Right ventricle myocardium superior (tissue), 1 donor: ENCODE measurements at places on chromosomes 7 and 10. TPM values are rescaled to one million over a fixed set of nuclear protein-coding genes. Genes with fewer than 3 reads are reported as not detected.

DNA sequence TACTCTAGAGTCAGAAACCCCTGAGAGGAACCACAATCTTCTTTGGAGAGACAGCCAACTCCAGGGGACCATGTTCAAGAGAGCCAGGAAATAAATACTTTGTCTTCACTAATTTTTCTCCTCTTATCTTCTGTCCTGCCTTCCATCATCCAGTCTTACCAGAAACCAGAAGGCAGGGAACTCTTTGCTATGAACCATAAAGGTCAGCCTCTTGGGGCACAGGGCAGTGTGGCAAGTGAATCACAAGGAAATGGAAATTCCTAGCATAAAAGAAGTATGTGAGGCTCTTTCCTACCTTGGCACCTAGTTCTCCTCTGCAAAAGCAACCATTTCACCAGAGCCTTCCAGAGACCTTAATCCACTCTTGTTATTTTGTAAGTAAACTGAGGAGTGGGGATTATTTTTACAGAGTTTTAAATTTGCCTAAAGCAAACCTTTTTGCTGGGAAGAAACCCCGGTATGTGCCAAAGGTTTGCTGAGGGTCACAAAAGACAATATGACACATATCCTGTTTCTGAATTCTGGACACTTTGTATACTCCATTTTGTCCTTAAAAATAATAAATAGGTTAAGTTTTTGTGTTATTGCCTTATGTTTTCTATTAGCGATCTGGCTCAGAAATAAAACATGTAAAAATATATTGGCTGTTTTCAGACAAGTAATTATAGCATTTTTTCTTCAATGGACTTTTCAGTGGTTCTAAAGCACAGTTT, 87.1 kb downstream of the ADAM22 start:
- no peak for DNase-seq

DNA sequence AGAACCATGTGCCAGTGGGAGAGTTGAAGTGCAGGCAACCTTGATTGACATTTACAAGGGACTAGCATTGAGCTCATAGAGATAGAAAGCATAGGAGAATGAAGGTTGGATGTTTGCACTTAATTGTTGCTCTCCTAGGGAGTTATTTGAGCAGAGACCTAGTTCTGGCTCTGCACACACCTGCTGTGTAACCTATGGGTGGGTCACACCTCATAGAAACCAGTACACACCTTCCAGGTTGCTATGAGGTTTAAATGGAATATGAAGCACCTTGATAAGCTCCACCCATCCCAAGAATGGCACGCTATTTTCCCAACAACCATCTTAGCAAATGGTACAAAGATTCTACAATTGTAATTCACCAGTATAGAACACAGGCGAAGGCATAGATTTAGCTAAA, 86.2 kb upstream of the AOAH start:
- no peak for DNase-seq

- DNase-seq = no peak
Measured at GRCh38 chr10:78382047-78382446, 348.4 kb downstream of the RPS24 start.

DNA sequence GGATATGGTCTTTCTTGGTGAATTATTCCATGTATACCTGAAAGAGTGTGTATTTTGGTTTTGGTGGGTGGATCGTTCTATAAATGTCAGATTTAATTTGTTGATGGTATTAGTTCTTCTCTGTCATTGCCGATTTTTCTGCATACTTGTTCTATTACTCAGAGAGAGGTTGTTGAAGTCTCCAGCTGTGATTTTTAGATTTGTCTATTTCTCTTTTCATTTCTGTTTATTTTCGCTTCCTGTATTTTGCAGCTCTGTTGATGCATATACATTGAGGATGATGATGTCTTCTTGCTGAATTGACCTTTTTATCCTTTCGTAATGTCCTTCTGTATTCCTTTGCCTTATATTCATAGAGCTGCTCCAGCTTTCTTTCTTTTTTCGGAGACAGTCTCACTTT, 12.1 kb upstream of the BHLHA15 start:
- DNase-seq = no peak

- DNase-seq = no peak
Measured at GRCh38 chr10:126262233-126262838, 125.9 kb downstream of the ADAM12 start.

- peak; percentile 81 for DNase-seq
Measured at GRCh38 chr10:63521416-63522276, 445 bp downstream of the REEP3 start.

- no peak for DNase-seq
Measured at GRCh38 chr7:116142850-116143249, 67.5 kb upstream of the TES start.

DNA sequence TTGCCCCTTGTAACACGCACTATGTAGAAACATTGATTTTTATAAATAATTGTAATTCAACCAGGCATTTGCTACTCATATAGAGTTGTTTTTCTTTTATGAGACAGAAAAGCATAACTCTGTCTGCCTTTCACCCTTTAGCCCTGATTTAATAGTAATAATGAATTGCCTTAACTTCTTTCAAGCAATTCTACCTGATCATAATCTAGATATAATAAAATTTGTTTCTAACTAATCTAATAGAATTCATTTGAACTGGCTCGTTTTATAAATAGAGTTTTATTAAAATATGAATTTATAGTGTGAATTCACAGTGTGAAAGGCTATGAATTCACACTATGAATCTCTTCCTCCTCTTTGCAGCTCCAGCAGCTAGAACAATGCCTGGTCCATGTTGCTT, 184.1 kb upstream of the PTN start:
- DNase-seq = no peak

DNA sequence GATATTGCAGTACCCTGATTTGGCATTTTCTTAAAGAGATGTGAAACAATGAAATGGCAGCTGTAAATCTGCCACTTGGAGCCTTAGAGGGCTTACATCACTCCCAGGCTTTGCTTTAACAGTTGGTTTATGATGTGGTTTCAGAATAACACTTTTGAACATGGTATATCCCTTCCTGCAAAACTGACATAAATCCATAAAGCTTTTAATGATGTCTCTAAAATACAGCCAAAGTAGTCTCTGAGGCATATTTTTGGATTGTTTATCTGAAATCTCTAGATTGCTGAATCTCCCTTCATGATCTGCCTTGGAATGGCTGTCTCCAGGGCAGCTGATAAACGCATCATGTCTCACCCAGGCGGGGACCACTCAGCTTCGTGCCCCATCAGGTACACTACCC, 377.8 kb upstream of the C7orf33 start:
- no peak for DNase-seq

DNA sequence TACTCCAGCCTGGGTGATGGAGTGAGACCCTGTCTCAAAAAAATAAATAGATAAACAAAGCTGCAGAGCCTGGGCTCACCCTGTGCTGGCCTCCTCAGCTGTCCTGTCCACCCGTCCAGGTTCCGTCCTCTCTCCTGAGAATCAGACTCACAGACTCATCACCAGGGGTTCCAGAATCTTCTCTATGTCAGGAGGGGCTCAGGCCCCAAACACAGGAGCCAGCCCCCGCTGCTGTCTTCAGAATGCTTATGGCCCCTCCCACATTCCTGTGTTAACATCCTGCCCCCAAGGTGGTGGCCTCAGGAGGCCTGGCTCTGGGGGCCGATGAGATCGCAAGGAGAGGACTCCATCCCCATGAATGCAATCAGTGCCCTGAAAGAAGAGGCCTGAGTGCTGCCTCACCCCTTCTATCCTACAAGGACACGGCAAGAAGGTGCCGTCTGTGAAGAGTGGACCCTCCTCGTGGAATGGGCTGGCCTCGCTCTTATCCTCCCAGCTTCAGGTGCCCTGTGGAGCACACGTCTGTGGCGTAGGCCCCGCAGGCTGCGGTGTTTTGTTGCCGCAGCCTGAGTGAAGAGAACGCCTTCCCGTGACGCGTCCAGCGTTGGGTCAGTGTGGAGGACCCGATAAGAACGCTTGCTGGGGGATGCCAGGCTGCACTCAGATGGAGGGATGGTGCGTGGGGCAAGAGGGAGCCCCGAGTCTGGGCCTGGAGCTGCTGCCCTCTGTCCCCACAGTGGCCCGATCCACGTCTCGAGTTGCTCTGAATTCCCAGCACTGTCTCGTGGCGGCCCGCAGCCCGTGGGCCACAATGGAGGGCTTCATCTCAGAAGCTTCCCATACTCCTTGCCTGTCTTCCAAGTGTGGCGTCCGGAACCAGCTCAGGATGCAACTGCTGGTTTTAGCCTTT, 77.1 kb downstream of the INPP5A start:
- no peak for DNase-seq

DNA sequence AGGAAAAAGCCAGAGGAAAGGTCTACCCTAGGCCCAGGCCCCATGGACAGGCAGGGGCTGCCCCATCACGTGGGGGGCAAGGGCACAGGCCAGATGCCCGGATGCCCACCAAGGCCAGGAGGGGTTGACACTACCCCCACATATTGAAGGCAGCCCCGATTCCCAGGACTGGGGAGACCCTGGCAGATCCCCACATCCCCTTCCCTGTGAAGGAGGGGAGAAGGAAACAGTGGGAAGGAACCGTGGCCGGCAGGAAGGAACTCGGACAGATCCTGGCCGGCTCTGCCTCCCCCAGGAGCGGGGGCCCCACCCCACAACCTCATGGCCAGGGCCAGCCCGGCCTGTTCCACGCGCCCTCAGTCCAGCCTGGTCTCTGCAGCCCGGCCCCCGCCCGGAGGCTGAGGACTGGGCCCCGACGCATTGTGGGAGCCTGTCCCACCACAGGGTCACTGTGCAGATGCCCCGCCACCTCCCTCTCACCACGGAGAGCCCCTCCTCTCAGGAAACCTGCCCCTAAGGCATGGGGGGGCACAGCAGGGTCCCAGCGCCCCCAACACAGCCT, 41.3 kb downstream of the PAPOLB start:
- no peak for DNase-seq

DNA sequence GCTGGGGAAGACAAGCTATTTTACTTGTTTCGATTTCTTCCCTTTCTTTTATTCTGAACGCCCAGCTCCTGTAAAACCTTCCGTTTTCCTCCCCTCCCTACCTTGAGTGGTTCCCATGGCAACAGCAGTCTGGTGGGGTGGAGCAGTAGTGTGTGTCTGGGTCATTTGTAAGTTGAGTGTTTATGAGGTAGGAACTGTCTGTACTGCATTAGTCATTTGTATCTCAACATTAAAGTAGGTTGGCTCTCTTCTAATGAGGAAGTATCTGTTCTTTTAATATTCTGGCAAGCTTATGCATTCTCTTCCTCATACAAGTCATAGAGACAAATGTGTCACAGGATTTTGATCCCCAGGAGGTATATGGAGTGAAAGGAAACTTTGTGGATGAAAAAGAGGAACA, 85.3 kb upstream of the CCDC6 start:
- DNase-seq = no peak

GRCh38 chr10:109886037-109886780, 37.1 kb downstream of the XPNPEP1 start:
- no peak for DNase-seq

DNA sequence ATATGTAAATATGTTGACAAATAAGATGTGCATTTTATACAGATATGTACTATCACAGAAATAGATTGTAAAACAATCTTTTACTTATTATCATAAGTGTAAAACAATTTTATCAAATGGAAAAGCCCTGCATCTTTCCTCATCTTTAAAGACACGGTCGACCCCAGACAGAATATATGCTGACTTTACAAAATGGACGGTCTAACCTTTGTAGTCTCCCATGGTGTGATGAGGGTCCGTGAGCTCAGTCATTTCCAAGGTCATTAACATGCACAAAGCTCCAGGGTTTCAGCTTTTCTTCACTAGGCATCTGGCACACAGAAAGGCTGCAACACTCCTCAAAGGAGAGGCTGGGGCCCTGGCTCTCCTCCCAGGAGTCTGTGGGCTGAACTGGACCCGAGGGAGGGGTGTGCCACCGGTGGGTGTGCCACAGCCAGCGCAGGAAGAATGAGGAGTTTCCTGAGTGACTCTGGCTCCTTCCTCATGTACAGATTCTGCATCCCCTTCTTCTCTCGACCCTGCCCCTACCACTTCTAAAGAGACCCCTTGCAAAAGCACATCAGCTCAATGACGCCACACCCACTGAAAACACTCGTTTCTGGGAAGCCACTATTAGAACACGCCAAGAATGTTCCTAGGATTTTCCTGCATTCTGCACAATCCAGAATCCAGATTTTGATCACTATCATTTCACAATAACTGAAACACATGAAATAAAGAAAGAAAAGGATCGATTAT, 26.2 kb upstream of the ABLIM1 start:
- peak; percentile 79 for DNase-seq

GRCh38 chr10:105210546-105210945, 569.5 kb downstream of the SORCS3 start:
- DNase-seq = no peak

DNA sequence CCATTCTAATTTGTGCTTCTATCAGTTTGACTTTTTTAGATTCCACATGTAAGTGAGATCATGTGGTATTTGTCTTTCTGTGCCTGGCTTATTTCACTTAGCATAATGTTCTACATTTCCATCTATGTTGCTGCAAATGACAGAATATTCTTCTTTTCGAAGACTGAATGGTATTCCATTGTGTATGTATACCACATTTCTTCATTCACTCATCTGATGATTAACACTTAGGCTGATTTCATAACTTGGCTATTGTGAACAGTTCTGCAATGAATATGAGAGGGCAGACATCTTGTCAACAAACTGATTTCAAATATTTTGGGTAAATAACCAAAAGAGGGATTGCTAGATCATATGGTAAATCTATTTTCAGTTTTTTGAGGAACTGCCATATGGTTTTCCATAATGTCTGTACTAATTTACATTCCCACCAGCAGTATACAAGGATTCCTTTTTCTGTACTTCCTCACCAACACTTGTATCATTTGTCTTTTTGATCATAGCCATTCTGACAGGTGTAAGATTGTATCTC, 52.9 kb downstream of the ZNF22 start:
- DNase-seq = no peak

- peak; percentile 59 for DNase-seq
Measured at GRCh38 chr7:127844707-127845331, 186.4 kb downstream of the LRRC4 start.

DNA sequence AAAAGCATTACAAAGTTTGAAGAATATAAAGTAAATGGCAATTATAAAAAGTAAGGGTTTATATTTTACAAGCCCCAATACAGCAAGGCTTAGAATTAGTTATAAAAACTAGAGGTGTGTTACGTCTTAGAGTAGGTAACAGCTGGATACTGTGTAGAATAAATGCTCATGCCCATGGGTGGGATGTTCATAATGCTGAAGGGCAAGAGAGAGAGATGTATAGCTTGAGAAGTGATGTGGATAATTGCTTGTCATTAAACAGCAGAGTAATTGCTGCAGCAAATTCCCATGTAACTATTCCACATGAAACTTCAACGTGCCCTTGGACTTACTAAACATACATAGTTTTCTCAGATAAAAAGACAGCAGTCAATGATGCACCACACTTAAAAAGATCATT, 233.8 kb downstream of the IMMP2L start:
- no peak for DNase-seq

Gene ATG9B
- total RNA-seq = not detected

Gene STOX1
- total RNA-seq = 0.38 TPM

Gene LAMB1
- 62.1 TPM for total RNA-seq

Gene DNAJC2
- 11.9 TPM for total RNA-seq

Gene ECHDC3
- 105 TPM for total RNA-seq

Gene RBP3
- not detected for total RNA-seq

Gene GPNMB
- 248 TPM for total RNA-seq

Gene CLEC2L
- total RNA-seq = 0.83 TPM
